Activated CD8-positive, alpha-beta memory T cell treated with anti-CD3 and anti-CD28 coated beads for 1 hour (primary cell): ENCODE measurements at places on chromosomes 13 and 19.
A peak's percentile ranks its signal among the peaks of the same experiment; 100 is the strongest.

GRCh38 chr19:14337510-14337909, 43.7 kb upstream of the ADGRE5 start:
- no peak for DNase-seq

DNA sequence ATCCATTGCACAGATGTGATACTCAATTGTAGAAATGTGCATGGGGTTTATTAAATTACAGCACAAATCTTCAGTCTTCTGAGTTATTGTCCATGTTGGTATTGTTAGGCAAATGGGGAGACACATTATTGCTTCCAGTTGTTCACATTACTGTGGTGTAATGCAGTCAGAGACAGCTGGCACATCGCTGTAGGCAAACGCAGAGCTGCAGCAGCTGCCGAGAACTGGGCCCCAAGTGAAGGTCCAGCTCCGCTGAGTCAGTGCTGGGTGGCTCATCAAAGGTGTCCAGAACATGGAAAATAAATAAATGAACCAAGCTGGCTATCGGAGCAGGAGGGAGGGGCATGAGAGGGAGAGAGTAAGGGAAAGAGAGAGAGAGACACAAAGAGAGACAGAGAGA, 299.1 kb upstream of the OBI1 start:
- DNase-seq = no peak

- DNase-seq = peak; percentile 25
Measured at GRCh38 chr19:10797078-10797477, 38.9 kb downstream of the TMED1 start.

GRCh38 chr13:85074543-85075313, 724.5 kb downstream of the SLITRK6 start:
- DNase-seq = no peak

GRCh38 chr13:24271601-24272451, 37.6 kb upstream of the C1QTNF9 start:
- peak; percentile 42 for DNase-seq

DNA sequence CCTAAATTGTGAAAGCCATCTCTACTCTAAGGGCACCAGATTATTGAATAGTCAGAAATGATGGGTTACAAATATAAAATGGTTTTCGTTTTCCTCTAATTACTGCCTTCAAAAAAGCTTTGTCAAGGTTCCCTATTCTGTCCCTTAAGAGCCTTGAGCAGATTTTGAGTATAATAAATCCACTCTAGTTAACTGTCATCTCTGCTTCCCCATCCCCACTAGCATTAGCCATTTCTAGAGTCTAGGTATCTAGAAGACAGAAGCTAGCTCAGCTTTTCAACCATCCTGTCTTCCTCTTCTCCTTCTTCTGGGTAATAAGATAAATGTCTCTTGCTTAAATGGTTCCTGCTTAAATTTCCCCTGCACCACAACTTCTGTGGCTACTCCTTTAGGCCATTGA, 290.4 kb downstream of the DACH1 start:
- DNase-seq = no peak

GRCh38 chr19:16620018-16620417, 8.0 kb downstream of the MED26 start:
- DNase-seq = no peak

DNA sequence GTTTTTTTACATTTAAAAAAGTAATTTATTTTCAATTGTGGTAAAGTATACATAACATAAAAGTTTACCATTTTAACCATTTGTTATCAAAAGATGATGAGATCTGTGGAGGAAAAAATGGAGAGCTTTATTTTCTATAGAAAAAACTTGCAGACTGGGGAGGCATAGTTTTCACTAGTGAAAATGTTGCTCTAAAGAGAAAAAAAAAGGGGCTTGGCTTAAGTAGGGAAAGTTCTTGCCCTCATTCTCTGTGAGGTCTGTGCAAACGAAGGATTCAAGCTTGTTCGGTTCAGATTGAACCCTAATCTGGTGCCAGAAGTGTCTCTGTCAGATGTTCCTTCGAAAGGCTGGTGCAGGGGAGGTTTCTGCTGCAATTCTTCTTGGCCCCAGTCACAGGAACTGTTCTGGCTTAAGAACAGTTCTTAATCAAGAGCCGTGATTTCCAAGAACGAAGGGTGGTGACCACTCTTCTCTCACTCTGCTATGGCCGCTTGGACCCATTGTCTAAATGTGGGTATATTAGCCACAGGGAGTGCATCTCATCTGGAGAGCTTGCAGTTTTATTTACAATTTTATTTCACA, 42.1 kb downstream of the PCCA start:
- no peak for DNase-seq

DNA sequence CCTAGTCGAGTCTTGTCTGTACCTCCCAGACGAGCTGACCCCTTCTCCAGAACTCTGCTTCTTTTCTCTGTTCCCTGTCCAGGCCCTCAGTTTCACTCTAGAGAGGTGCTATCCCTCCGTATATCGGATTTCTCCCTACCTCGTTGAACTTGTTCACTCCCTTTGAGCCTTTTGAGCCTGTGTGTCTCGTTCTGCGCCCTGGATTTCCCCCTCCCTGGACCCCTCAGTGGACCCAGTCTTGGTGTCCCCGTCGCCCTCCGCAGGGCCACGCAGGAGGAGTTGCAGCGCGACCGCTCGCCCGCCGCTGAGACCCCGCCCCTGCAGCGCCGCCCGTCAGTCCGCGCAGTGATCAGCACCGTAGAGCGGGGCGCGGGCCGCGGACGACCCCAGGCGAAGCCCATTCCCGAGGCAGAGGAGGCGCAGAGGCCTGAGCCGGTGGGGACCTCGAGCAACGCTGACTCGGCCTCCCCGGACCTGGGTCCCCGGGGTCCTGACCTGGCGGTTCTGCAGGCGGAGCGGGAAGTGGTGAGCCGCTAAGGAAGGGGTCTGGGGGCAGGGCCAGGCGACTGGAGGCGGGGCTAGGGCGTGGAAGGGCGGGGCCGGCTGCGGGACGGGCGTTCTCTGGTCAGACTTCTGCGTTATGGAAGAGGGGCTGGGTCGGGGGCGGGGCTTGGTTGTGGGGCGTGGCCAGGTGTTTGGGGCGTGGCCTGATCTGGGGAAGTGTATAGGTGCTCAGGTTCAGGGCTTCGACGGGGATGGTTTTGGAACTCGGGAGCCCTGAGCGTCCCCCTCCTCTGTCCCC, 5.5 kb downstream of the EPS8L1 start:
- peak; percentile 57 for DNase-seq

DNA sequence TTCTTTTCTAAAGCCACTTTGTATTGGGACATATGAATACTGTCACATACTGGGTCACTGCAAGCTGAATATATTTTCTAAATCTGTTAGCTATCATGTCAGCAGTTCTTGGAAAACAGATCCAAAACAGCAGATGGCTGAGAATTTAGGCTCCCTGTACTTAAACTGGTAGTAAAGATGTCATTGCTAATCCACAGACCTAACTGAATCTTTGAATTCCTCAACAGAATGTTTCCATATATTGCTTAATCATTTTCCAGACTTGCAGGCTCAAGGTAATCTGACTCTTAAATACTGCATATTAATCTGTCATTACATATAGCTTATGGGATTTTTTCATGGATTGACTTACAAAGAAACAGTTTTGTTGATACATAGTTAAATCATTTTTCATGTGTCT, 639.0 kb upstream of the KLHL1 start:
- no peak for DNase-seq

GRCh38 chr13:32246468-32246867, 68.7 kb downstream of the ZAR1L start:
- no peak for DNase-seq

GRCh38 chr13:76929320-76929719, 19.0 kb upstream of the ACOD1 start:
- no peak for DNase-seq

- DNase-seq = peak; percentile 33
Measured at GRCh38 chr19:10566658-10567410, 1.0 kb upstream of the KRI1 start.

GRCh38 chr19:12628040-12629022, 17.6 kb downstream of the ZNF791 start:
- no peak for DNase-seq

- DNase-seq = no peak
Measured at GRCh38 chr13:97165502-97166425, 56.4 kb upstream of the MBNL2 start.

DNA sequence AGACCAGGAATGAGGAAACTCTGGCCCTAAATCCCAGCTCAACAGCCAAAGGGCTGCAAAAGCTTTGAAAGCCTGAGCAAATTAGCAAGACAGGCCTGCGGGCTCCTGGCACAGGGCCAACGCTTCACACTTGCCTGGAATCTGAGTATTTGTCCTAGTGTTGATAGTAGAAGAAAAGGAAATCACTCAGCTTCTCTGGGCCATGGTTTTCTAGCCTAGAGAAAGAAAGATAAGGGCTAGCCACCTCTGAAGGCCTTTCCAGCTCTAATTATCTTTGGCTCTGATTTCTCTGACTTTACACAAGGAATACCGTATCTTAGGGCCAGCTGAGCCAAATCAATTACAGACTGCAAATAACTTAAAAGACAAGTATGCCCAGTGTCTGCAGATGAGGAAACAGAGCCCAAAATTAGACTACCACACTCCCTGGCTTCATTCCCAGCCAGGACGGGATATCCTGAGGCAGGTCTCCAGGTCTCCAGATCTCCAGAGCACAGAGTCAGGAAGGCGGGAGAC, 69.6 kb downstream of the STK24 start:
- DNase-seq = no peak

- DNase-seq = no peak
Measured at GRCh38 chr19:46431824-46432223, 3.1 kb upstream of the PNMA8C start.

- DNase-seq = peak; percentile 70
Measured at GRCh38 chr19:35509861-35510625, 3.4 kb downstream of the DMKN start.

DNA sequence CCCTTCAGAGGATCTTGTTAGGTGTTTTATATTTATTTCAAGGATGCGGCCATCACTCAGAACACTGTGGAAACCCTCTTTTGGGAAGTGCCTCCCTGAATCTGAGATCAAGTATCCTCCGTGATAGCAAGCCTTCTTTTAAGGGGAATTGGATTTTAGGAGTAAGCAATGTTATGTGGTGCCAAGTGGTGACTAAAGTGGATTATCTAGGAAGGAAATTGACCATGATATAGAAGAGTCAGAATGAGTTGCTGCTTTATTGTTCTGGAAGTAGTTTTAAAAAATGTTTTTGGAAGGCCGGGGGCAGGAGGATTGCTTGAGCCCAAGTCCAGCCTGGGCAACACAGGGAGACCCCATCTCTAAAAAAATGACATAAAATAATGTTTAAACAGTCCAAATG, 6.7 kb downstream of the ERCC5 start:
- DNase-seq = no peak

DNA sequence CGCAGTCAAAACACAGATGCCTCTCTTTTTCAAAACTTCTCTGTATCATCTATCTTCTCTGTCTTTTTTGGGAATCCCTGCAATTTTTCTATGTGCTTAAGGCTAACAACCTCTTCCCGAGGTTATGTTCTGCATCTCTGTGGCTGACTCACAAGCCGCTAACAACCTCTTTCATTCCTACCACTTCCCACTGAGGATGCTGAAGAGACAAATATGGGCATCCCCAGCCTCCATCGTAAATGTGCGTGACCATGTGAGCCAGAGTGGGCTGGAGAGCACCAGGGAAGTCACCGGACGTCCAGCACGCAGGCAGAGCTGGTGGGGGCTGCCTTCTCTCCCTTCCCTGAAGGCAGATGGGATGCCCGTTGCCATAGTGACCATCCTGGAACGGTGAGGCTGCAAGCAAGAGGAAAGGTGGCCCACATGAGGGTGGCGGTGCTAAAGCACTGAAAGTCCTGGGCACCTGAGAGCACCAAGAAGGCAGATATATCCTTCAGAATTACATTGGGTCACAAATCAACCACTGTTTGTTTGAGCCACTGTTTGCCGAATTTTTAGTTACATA, 122.8 kb downstream of the SHISA2 start:
- DNase-seq = no peak

DNA sequence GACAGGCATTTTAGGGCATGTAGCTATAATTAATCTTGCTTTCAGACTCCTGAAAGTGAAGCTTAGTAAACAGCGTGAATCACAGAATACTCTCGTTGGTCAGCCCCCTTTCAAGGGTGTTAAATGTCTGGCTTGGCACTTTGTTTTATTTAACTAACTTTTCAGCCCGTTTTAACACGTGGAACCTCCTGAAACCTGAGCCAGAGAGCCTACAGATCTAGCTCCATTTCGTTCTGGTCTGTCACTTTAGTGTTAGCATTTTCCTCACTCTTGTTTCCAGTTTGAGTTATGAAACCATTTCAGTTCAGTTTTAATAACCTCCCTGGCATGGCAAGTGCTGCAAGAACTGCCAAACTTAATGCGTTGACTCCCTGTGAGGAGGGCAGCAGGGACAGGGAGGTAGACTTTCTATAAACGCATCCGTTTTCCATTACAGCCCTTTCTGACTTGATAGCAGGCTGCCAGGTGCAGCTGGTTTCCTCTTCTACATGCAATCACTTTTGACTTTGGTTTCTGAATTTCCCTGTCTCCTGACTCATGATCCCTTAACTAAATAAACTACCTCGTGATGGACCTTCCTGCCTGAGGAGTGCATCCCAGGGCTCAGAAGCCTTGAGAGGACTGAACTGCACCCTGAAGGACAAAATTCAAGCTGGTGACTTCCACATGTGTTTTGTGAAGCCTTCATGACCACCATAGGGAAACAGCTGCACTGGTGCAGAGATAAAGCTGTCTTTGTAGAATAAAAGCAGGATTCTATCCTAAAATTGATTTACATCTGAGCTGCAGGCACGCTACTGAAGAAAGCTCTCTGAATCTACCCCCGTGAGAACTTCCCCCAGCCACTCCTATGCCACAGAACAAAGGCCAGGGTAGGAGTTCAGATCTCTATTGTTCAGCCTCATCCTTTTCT, 192.6 kb downstream of the DLEU7 start:
- DNase-seq = no peak

GRCh38 chr13:31891472-31891871, 140.1 kb upstream of the FRY start:
- no peak for DNase-seq

GRCh38 chr13:66895780-66896179, 334.4 kb downstream of the PCDH9 start:
- no peak for DNase-seq

- DNase-seq = no peak
Measured at GRCh38 chr19:50313812-50314536, 15.2 kb downstream of the KCNC3 start.

- no peak for DNase-seq
Measured at GRCh38 chr19:32233091-32233490, 112.3 kb upstream of the ZNF507 start.

GRCh38 chr19:8214802-8215201, 5.6 kb downstream of the CERS4 start:
- no peak for DNase-seq

GRCh38 chr13:75566658-75567057, 17.1 kb downstream of the UCHL3 start:
- DNase-seq = no peak

- no peak for DNase-seq
Measured at GRCh38 chr13:71672512-71672911, 194.5 kb downstream of the DACH1 start.

GRCh38 chr13:110214637-110215036, 92.3 kb downstream of the COL4A1 start:
- DNase-seq = no peak

GRCh38 chr19:1395194-1396018, 5.9 kb downstream of the GAMT start:
- no peak for DNase-seq

- DNase-seq = no peak
Measured at GRCh38 chr19:15696654-15697194, 23.8 kb downstream of the CYP4F12 start.
